Activated CD8-positive, alpha-beta memory T cell treated with anti-CD3 and anti-CD28 coated beads, Interleukin-2, amount 10 ng/mL, durations not matched to agents 7 days and 5 days (primary cell): ENCODE measurements at places on chromosomes 3 and 15. TPM values are rescaled to one million over a fixed set of nuclear protein-coding genes. Genes with fewer than 3 reads are reported as not detected.

Gene RTP4
- total RNA-seq, result 24.3 TPM

Gene IGDCC3
- total RNA-seq, result not detected

Gene SLC7A14
- not detected for total RNA-seq

Gene SPTBN5
- total RNA-seq, result 0.91 TPM

Gene LMAN1L
- not detected for total RNA-seq

Gene BCL2A1
- total RNA-seq, result 13.8 TPM

Gene PPP2R3A
- total RNA-seq, result not detected

Gene ZNF717
- 12.4 TPM for total RNA-seq

Gene CHRM5
- total RNA-seq, result not detected

Gene HYKK
- total RNA-seq, result 1.7 TPM

Gene SLC28A1
- not detected for total RNA-seq

Gene AGBL1
- total RNA-seq, result not detected

Gene AHSG
- not detected for total RNA-seq

Gene P2RY1
- total RNA-seq, result 0.35 TPM

Gene LEKR1
- total RNA-seq, result 0.76 TPM

Gene SIDT1
- 31.6 TPM for total RNA-seq

Gene DRD3
- total RNA-seq, result not detected

Gene PLSCR5
- total RNA-seq, result not detected

Gene BHLHE40
- 281 TPM for total RNA-seq

Gene MKRN3
- 1.4 TPM for total RNA-seq

Gene CACNA2D3
- not detected for total RNA-seq

Gene CILP
- 0.05 TPM for total RNA-seq

Gene GOLGA8G
- total RNA-seq, result not detected

Gene LRIG1
- 31.6 TPM for total RNA-seq

Gene PPM1L
- total RNA-seq, result 5.0 TPM

Gene TRH
- total RNA-seq, result not detected

Gene OR5K2
- not detected for total RNA-seq

Gene GPD1L
- 26.8 TPM for total RNA-seq

Gene TMEM212
- total RNA-seq, result not detected

Gene GOLGA6A
- not detected for total RNA-seq

Gene ISLR2
- 0.14 TPM for total RNA-seq

Gene NR1I2
- 0.26 TPM for total RNA-seq

Gene SLC2A2
- not detected for total RNA-seq

Gene SERPINI2
- total RNA-seq, result not detected

Gene CYP1A2
- not detected for total RNA-seq

Gene P2RY13
- not detected for total RNA-seq

Gene NR2F2
- not detected for total RNA-seq

Gene IL20RB
- total RNA-seq, result 1.7 TPM

Gene TMC3
- total RNA-seq, result not detected

Gene GABRA5
- total RNA-seq, result not detected

Gene RFTN1
- total RNA-seq, result 78.0 TPM
